Psoas muscle (tissue), 8 donors: ENCODE measurements at places on chromosomes 7 and 10. TPM values are rescaled to one million over a fixed set of nuclear protein-coding genes. Genes with fewer than 3 reads are reported as not detected.

DNA sequence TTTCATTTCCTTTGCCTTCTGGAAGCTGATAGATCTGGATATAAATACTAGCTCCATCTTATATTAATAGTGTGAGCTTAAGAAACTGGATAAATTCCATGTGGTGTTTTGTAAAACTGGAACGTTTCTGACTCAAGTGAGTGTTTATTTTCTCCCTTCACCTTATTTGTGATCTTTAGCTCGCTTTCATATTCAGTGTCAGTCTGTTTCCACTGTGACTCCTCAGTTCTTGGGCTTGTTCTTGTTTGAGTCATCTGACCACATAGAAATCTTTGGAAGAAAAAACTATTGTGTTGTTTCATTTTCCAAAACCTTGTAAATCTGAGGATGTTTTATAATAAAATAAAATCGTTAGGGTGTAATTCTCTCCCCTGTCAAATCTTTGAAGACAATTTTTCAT, 186.4 kb downstream of the POLR1F start:
- no peak for DNase-seq

DNA sequence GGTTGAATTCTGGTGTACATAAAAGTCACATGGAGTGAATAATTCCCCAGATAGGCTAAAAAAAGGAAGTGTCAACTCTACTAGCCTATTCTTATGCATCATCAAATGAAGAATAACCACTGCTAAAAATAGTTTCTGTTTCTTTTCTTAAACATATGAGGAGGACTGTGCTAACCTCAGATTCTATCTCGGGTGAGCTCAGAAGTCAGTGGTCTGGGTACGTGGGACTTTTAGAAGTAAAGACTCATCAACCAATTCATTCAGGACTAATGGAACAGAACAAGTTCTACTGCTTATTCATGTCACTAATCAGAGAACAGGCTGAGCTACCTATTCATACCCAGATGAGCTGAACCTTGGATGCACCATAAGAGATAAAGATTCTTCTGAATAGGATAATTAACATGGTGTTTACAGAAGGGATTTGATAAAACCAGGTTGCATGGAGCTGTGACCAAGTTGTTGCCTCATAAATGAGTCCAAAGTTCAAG, 9.5 kb upstream of the ASAH2 start:
- no peak for DNase-seq

Gene MUC3A
- 0.24 TPM for total RNA-seq

Gene ADAM22
- total RNA-seq: 7.0 TPM
